ENCODE measurements at places on chromosomes 7 and 10.

GRCh38 chr7:125098377-125098970, 168.8 kb upstream of the POT1 start:
- DNase-seq = no peak

DNA sequence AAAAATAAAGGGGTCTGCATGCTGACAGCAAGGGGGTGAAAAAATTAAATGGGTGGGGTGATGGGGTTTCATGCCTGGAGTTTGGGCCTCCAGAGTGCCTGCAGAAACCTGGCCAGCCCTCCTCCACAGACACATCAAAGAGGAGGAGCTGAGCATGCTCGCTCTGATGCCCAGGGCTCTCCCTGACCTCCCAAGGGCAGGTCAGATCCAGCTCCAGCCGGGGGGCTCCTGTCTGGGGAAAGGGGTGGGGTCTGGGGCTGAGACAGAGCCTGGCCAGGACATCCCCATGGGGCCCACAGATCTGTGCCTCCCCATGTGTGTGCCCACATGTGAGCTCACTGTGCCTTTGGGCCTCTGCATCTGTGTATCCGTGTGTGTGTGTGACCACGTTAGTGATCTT, 915 bp upstream of the CALHM1 start:
- DNase-seq = no peak

- DNase-seq = no peak
Measured at GRCh38 chr7:52064493-52064892, 747.9 kb upstream of the COBL start.

GRCh38 chr10:116809483-116810119, 39.7 kb upstream of the ENO4 start:
- no peak for DNase-seq

DNA sequence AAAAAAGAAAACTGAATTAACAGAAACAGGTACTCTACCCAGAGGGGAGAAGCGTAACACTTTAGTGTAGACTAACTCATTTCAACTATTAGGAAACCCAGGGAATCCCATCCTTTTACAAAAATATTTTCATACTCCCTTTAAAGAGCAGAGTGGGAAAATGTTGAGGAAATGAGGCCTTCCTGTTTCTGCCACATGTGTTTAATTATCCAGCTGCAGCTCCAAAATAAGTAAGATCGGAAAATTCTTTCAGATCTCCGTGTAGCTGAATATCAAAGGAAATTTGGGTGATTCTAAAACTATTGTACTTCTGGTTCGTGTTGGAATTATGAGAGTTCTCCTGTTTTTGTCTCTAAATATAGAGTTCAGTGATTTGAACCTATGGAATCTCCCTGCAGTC, 58.0 kb upstream of the CAV2 start:
- no peak for DNase-seq

DNA sequence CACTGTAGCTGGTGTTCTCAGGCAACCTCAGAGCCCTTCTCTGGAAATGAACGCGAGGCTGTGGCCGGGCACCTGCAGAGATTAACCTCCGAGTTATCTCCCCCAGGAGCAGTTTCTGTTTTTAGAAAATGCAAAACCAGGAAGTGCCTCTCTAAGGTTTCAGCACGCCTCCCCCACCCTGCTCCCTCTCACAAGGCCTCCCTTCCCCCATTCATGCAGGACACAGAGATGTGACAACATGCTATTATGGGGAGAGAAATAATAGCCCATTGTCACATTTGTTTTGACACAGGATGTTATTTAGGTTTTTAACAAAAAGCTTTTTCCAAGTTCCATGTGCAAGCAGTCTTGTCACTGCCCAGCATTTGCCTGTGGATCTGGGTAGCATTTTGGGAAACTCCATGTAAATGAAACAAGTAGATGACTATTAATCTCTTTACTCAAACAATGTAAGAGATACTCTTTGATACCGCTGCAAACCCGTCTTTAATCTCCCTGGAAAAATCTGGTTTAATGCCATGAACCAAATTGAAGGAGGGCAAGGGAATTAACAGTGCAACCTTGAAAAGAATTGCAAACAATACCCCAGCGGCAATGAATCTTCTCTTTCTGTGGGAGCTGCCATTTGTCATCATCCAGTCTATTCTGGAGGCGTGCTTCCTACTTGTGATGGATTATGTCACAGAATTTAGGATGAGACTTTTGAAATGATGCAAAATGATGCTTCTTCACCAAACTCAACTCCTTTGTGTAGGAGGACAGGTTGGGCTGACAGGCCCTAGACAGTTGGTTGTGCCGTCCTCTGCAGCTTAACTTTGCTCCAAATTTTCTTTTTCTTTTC, 86.5 kb upstream of the NMT2 start:
- no peak for DNase-seq

GRCh38 chr10:99360934-99361333, 31.8 kb downstream of the CNNM1 start:
- DNase-seq = no peak

- DNase-seq = no peak
Measured at GRCh38 chr7:87480386-87480785, 4.9 kb upstream of the ABCB4 start.

GRCh38 chr10:55631071-55631654, 729.9 kb downstream of the ZWINT start:
- no peak for DNase-seq

- DNase-seq = no peak
Measured at GRCh38 chr7:22569586-22570321, 69.8 kb upstream of the STEAP1B start.

DNA sequence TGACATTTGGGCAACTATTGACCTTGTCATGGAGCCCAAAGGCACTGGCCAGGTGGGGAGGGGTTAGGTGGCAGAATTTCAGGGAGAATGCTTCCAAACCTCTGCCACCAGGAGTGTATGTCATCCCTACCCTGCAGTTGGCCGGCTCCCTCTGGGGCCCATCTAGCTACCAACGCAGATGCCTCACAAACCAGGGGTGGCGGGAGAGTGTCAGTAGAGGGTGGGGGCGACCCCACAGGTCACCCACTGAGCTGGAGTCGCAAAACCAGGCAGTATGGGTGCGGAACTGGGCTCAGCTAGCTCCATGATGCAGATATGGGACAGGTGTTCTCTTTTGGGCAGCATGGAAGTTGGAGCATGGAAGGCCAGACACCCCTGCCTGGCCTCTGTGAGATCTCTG, 51.4 kb downstream of the FAM241B start:
- no peak for DNase-seq

DNA sequence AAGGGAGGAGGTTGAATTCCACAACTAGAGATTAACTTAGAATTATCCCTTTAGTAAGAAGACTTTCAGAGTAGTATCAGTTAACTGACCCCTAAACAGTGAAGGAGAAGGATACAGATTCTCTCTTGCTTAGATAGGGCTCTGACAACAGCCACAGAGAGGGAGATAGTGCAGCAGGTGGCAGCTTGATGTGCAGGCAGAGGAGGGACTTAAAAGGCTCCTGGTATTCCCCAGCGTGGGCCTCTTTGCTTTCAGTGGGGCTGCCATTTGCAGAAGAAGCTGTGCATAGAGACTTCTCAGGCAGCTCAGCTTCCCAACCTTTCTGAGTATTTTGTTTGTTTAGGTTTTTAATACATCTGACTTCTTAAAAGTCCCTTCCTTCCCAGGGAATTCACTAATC, 16.0 kb downstream of the FZD1 start:
- no peak for DNase-seq

DNA sequence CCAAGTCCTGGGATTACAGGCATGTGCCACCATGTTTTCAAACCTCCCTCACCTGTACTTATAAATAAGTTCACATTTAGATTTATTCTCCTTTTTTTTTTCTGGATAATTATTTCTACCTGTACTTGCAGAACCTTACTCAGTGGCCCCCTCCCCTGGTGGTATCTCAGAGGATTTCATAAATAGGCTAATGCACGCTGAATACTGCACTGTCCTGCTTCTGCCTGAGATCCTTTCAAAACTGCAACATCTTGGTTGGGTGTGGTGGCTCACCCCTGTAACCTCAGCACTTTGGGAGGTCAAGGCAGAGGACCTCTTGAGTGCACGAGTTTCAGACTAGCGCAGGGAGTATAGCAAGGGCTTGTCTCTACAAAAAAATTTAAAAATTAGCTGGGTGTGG, 4.6 kb upstream of the BLVRA start:
- DNase-seq = no peak

DNA sequence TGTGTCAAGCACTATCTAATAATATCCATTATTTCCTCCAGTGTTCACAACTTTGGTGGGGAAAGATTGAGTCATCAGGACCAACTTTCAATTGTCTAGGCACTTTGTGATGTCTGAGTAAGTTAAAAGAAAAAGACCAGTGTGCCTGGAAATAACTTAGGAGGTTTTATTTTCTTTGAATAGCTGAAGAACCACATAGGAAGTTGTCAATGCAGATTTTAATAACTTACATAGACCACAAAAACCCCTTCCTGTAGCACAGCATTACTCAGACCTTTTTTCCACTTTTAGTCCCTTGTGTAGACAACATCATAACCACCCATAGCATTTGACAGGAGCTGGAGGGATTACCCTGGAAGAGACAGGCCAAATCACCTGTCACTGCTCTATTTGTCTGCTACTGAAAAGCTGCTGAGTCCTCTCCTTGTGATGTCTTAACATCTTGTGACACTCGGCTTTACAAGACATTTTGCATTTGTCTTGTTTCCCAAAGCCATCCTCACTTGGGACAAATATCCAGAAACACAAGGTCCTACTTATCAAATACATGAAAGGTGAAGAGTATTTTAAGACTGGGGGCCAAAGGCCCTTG, 241.5 kb upstream of the PTER start:
- DNase-seq = no peak

GRCh38 chr10:98642281-98642680, 195.5 kb upstream of the HPS1 start:
- no peak for DNase-seq

- DNase-seq = no peak
Measured at GRCh38 chr7:50718876-50719275, 63.8 kb downstream of the GRB10 start.

- DNase-seq = no peak
Measured at GRCh38 chr10:14438057-14438456, 107.3 kb upstream of the FRMD4A start.

DNA sequence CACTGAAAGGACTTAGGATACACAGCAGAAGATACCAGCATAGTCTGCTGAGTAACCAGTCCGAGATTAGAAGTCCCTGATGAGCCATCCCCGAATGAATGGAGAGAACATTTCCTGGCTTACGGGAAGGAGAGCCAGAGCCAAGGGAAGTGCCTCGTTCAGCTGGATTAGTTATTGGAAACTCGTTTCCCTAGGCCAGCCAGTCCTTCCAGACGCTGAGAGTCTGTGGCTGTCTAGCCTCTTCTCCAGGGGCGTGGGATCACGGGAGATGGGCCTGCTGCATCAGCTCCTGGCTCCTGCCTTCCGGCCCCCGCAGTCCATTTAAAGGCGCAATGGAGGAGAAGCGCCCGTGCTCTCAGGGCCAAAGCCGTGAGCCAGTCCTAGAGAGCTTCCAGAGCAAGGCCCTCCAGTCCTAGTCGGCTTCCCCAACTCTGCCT, 712.8 kb downstream of the PARD3 start:
- peak; percentile 66 for DNase-seq

- DNase-seq = no peak
Measured at GRCh38 chr10:15196021-15196834, 27.7 kb upstream of the NMT2 start.

GRCh38 chr10:131834152-131834810, 66.5 kb upstream of the PPP2R2D start:
- DNase-seq = no peak

DNA sequence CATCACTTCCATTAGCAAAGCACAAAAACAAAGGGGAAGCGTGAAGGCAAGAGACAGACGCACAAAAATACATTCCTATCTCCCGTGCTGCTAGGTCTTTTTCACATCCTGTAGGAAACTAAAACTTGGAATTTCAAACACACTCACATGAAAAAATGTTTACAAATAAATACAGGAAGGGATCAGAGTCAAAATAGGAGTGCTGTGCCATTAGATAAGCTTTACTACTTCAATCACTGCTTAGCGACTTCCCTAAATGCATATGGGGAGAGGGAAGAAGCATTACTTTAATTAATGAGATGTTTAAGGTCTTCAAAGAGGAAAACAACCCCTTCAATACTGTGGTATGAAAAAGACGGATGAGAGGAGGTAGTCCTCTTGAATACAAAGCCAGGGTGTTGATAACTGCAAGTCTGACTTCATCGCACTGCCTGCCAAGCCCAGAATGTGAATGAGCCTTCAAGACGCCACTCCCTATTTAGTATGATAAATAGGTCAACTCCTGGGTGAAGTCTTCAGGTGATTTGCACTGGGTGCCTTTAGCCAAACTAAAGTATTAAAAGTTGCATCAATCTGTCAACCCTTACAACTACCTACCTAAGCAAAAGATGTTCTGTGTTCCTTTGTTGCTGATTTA, 13.9 kb downstream of the PARD3 start:
- no peak for DNase-seq

DNA sequence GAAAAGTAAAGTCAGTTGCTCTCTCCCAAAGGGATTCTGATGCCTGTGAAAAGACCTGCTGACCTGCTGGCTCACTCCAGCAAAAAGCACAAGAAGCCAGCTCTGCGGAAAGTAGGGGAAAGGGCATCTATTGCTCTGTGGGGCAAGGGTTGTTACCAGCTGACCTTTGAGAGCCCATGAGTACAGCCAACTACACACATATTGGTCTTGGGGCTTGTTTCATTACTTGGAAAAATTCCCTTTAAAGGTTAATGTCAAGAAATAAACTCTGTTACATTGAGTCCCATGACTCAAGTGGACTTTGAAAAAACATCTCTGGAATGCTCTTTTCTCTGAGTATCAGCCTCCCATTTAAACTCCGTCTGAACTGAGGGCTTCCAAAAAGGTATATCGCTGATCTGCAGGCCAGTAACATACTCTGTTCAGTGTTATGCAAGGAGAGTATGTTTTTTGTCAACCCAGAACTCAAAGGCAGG, 53.2 kb downstream of the PANK1 start:
- no peak for DNase-seq

DNA sequence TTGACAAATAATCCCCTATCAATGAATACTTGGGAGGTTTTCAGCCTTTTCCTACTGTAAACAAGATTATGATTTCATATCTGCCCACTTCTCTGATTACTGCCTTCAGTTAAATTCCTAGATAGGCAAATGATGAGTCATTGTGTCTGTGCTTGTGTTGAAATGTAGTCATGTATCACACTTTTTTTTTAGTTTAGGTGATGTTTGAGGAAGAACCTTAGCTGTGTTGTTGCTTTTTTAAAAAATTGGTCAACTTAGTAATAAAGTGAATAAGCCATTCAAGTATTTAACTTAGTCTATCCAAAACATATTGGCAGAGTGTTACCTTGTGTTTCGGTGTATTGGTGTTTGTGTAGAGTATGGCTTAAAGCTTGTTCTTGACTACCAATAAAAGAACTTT, 60.0 kb downstream of the WAC start:
- DNase-seq = peak; percentile 32
